ENCODE measurements at places on chromosomes 16 and 17. TPM values are rescaled to one million over a fixed set of nuclear protein-coding genes. Genes with fewer than 3 reads are reported as not detected.

TGFB1I1 gene
- 30.4 TPM for total RNA-seq

TPSB2 gene
- 2.1 TPM for total RNA-seq

BHLHA9 gene
- not detected for total RNA-seq

SALL1 gene
- total RNA-seq, result not detected

KRTAP4-5 gene
- total RNA-seq, result not detected

CACNG5 gene
- not detected for total RNA-seq

HSD17B2 gene
- total RNA-seq, result not detected

TRPV2 gene
- 7.9 TPM for total RNA-seq

TAC4 gene
- total RNA-seq, result not detected

LYRM9 gene
- 3.9 TPM for total RNA-seq

EPN3 gene
- total RNA-seq, result 12.0 TPM

SEC14L5 gene
- total RNA-seq, result 15.1 TPM

GPRC5C gene
- total RNA-seq, result 40.2 TPM

GRCh38 chr17:9658593-9659211 lies 13.4 kb downstream of the USP43 start:
- no peak for DNase-seq

- DNase-seq, result no peak
These were observed 9.7 kb downstream of the NEUROD2 start for GRCh38 chr17:39598047-39598481.

- DNase-seq, result no peak
These were observed 20.3 kb downstream of the KIFC3 start for GRCh38 chr16:57781741-57782606.

- peak; percentile 25 for DNase-seq
These were observed 61.6 kb downstream of the RPGRIP1L start for GRCh38 chr16:53642094-53642493.

DNA sequence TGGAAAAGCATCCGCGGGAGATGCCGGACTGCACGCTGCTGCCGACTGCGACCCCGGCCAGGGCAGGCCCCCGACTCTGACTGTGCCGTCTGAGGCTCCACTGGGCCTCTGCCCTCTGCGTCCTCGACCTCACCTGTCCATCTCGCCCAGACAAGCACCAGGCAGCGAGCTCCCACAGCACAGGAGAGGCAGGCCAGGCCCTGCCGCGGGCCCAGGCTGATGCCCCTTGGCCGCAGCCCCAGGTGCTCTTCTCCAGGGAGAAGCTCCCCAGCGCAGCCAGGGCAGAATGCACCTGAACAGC lies 98.1 kb upstream of the DNAH17 start:
- DNase-seq, result no peak

GRCh38 chr16:367333-367903 lies 2.9 kb downstream of the MRPL28 start:
- DNase-seq, result no peak

DNA sequence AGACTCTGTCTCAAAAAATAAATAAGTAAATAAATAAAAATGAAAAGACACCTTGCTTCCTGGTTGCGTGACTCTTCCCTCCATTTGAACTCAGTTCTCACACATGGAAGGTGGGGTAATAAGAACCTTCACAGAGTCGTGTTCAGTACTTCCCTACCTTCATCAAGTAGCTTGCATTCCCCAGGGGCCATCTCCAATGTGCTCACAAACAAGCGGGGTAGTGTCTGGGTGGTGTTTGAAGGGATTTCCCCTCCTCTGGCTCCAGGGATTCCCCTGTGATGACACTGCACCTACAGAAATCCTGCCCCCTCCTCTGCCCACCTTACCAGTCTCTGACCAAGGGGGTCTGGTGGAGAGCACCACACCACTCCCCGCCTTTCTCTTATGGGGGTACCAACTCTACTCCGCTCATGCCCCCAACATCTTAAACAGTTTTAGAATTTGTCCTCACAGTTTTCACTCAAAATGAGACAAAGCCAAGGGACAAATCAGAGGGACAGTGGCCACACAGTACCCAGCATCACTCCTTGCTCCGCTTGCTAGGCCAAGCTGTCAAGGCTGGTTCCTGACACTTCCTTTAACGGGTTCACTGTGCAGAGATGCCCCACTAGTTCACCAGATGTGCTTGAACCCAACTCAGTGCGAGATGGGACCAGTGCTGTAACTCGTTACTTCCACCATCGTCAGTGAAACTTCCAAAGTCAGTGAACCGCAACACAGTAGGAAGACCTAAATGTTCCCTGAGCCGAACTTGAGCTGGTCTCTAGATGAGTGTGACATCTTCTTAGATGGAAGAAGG lies 69.1 kb downstream of the COPRS start:
- no peak for DNase-seq

DNA sequence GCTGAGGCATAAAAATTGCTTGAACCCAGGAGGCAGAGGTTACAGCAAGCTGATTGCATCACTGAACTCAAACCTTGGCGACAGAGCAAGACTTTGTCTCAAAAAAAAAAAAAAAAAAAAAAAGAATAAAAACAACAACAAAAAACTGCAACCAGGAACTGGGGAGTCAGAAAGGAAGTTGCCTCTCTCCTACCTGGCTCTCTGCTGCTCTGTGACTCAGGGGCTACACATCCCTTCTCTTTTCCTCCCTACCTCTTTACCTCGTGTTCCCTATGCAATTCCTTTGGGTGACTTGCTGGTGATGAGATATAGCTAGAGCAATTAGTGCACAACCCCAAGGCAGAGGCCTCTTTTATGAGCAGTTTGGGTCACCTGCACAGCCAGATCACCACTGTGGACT lies 95.9 kb downstream of the ABCC1 start:
- DNase-seq, result no peak

GRCh38 chr17:20852239-20852989 lies 190.4 kb downstream of the USP22 start:
- peak; percentile 35 for DNase-seq

DNA sequence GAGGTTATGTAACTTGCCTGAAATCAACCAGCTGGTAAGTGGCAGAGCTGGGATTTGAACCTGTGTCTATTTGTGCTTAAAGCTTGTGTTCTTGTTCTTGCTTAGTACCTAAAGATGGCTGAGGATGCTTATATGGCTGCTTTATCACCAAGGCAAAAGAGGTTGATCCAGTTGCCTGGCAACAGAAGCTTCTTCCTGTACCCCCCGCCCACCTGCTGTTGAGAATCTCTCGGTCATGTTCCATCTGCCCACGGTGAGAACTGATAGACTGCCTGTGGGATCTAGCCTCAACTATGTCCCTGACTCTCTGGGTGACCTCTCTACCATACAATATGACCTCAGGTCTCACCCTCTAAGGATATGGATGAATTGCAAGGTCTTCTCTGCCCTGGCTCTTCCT lies 60.7 kb downstream of the ABCC6 start:
- peak; percentile 16 for DNase-seq

DNA sequence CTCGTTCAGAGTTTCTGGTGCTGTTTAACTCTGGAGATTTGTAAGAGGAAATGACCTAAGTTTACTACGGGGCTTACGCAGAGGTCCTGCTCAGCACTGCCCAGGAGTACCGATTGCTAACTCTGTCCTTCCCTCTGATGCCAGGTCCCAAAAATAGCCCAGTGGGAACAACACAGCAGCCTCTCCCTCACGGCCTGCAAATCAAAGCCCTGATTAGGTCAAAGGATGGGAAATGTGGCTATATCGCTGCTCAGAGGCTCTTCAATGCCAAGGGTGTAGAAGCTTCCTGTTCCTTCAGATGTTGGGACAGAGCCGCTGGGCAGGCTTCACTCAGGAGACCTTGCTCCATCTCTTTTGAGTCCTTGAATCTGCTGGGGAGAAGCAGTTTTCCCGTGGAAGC lies 174.2 kb upstream of the KCNJ16 start:
- DNase-seq, result peak; percentile 58

- DNase-seq, result no peak
These were observed 53.7 kb downstream of the IQCK start for GRCh38 chr16:19771796-19772195.

DNA sequence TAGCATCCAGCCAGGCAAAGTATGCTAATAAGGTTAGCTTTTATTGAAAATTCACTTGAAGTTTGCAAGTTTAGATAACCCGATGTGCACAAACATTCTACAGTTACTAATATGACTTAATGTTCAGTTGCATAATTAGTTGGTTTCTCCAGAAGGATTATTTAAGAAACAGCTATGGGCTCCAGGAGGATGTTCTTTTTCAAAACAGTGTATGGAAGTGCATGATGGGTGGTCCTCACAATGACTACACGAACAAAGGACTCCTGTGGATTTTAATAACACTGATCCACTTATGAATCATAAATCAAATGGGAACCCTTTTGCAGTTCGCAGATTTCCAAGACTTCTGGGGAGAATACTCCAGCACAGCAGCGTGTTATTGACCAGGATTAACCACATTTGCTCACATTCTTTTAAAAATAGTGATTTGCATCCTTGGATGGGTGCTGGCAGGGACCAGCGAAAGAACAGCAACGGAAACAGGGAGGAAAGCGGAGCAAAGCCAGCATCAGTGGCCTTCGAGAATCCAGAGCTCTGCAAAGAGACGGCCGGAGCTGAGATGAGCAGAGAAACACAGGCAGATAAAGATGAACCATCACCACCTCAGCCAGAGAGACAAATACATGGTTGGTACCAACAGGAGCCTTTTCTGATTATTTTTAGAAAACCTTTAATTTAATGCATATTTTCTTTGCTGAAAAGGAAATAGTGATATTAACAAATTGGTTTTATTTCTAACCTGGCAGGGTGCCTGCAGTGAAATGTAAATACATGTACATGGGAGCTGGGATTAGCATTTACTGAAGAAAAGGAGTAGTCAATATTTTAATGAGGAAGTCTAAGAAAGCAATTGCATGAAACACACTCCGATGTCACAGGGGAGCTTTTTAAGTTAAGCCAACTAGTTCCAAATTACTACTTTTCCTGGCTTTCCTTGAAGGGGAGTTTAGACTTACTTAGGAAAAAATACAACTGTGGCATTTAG lies 623.2 kb upstream of the ZFHX3 start:
- no peak for DNase-seq

GRCh38 chr17:46000757-46001156 lies 1.7 kb downstream of the STH start:
- no peak for DNase-seq

- DNase-seq, result no peak
These were observed 355.1 kb downstream of the CDH8 start for GRCh38 chr16:61681124-61681523.

GRCh38 chr16:86491640-86492023 lies 18.7 kb upstream of the FOXF1 start:
- DNase-seq, result no peak

- no peak for DNase-seq
These were observed 48.4 kb downstream of the MPRIP start for GRCh38 chr17:17090642-17091103.

DNA sequence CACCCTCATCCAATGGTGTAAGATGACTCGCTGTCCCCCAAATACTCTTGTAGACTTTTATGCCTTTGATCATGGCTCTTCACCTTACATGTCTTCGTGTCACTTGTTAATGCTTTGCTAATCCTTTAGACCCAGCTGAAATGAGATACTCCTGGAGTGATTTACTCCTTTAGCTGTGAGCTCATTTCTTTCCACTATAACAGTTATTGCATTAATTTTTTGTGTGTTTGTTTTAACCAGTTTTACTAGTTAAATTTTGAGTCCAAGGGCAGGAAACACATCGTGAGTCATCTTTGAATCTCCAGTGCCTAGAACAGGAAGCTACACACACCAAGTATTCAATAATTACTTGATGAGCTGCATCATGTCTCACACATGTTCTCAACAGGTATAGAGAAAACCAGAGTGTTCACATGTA lies 6.5 kb upstream of the CTCF start:
- no peak for DNase-seq

DNA sequence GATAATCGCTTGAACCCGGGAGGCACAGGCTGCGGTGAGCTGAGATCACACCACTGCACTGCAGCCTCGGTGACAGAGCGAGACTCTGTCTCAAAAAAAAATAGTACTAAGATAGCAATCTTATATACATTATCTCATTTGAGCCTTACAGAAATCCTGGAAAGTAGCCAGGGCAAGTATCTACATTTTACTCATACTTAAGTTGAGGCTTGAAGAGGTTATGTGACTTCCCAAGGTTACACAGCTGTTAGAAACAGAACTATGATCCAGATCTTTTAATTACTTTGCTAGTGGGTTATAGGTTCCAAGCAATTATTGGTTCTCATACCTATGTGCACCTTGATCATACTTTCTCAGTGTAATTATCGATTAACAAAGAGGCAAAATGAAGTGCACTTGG lies 15.4 kb downstream of the C17orf78 start:
- DNase-seq, result no peak

DNA sequence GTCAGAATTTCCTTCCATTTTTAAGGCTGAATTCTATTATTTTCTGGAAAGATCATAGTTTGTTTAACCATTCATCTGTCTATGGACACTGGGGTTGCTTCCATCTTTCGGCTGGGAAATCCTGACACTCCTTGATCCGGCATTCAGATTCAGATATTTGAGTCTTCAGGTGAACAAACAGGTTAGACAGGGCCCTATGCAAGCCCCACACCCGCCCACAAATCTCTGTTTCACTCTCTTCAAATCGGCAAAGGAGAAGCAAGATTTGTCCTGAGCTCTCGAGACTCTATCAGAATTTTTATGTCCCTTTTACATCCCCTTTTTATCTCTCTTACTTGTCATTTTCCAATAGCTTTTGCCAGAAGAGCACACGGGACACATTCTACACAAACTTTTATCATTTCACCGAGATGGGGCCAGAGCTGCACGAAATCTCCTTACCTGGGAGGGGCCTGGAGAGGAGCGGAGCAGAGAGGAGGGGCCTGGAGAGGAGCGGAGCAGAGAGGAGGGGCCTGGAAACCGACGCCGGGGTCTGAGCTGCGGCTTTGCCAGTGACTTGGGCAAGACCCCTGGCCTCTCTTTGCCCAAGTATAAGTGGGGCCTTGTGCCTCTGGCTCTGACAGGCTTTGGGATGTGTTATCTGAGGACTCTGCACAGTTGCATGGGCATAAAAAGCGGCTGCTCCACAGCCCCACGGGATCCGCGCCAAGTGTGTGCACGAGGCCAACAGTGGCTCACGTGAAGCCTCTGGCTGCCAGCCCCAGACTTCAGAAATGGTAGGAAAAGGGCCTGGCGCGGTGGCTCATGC lies 54.3 kb upstream of the RBFOX3 start:
- peak; percentile 70 for DNase-seq

DNA sequence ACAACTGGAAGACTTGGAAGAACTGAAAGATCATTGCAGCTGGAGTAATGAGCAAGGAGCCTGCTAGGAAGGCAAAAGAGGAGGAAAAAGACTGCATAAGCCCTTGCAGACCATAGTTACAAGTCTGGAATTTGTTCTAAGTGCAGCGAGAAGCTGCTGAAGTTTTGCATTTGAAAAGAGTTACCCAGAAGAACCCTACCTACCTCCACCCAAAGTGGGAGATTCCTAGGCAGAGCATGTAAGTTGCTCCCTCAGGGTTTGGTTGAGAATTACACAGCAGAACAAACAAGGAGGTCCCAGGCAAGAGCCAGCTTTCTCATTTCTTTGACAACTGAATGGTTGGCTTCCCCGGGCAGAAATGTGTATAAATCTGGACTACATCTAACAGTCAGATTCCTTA lies 118.7 kb upstream of the NUDT7 start:
- no peak for DNase-seq
